ENCODE measurements at places on chromosomes 1 and 21.

- DNase-seq: no peak
Observed at GRCh38 chr1:110393691-110394492, 3.1 kb upstream of the SLC16A4 start.

DNA sequence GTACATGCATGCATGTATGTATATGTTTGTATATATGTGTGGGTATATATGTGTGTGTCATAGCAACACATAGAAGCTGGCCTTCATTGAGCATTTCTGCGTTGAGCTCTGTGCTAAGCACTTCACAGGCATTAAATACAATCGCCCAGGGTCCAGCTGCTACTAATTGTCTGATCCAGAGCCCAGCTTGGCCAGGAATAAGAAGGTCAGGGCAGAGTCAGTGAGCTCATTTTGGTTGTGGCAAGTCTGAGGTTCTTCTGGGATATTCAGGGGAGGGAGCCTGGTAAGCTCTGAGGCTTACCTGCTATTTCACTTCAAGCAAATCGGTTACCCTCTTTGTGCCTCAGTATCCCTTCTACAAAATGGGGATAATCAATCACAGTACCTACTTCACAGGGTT lies 59.6 kb downstream of the FOXO6 start:
- DNase-seq: no peak

DNA sequence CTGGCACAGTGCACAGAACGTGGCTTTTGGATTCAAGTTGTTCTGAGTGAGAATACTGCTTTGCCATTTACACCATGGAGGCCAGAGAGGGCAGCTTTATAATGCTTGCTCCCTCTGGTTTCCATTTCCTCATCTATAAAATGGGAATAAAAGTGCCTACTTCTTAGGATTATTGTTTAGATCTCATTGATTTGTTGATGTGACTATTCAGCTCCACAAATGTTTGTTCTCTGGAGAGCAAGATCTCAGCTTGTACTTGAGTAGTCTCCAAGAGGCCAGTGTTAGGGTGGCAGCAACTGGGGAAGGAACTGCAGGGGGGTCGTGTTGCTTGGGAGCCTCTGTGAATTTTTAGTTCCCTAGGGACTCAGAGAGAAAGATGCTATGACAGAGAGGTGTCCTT lies 55.2 kb downstream of the YARS1 start:
- DNase-seq: no peak

DNA sequence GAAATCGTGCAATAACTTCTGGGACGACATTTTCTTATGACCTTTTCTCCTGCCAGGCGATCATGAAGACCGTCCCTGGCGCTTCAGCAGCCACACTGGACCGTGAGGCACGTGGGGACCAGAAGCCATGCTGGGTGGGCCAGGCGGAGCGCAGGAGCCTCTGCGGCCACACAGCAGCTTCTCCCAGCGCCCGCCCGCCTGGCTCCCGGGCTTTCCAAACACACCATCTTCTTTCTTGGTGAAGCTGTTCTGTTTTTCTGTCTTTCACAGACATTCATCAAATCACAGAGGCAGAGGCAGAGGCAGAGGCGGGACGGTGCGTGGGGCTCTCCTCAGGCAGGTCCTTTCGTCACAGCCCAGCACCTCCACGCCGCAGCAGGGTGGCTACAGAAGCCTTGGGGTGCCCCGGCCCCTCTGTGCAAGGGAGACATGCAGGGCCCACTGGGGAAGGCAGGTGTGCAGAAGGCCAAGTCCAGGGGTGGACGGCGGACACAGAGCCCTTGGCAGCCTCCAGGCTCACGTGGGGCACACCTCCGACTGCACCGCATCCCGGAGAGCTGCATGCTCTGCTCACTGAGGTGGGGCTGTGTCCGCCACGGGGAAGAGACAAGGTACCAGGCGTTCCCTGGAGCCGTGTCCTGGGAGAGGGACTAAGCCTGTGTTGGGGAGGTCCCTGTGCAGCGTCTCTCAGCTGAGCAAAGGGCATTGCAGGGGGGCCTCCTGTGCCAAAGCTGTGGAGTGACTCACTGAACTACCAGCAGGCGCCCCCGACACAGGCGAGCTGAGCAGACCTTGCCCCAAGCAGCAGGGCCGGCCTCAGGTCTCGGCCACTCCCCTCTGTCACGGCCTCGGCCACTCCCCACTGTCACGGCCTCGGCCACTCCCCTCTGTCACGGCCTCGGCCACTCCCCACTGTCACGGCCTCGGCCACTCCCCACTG lies 2.6 kb upstream of the TMEM240 start:
- DNase-seq: no peak

DNA sequence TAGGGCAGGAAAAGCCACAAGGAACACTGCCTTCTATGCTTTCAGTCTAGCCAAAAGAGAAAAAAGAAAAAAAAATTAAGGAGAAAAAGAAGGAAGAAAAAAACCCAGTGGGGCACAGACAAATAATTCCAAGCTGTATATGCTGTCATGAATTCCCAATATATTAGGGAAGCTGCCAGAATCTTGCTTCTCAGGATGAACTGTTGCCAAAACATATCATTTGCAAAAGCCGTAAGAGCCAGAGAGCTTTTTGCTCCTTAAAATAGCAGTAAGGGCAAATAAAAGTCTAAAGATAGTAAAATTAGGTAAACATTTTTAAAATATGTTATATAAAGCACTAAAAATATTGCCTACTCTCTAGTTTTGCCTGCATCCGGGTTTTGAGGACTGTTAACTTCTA lies 52.1 kb downstream of the PGM1 start:
- no peak for DNase-seq

GRCh38 chr1:90220941-90221693 lies 226.2 kb downstream of the ZNF326 start:
- DNase-seq: no peak

DNA sequence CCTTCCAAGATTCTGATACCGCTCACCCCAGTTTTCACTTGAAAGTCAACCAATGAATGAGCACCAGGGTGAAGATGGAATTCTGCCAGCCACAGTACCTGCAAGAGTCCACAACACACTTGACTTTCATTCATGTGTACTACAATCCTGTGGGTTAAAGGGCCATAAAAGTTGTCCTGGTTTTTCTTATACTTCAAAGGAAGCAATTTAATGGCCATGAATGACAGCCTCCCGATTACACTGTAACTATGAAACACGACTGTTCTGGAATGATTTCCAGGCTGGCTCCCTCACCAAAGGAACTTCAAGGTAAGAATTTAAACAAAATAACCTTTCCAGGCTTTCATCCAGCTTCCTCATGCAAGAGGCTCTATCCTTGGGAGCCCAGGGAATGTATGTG lies 502.8 kb downstream of the SMYD3 start:
- DNase-seq: no peak

GRCh38 chr1:160606611-160607010 lies 27.3 kb upstream of the CD84 start:
- DNase-seq: no peak

- no peak for DNase-seq
Observed at GRCh38 chr1:227901239-227901905, 46.4 kb downstream of the WNT9A start.

- no peak for DNase-seq
Observed at GRCh38 chr1:61125263-61125662, 42.9 kb downstream of the NFIA start.

DNA sequence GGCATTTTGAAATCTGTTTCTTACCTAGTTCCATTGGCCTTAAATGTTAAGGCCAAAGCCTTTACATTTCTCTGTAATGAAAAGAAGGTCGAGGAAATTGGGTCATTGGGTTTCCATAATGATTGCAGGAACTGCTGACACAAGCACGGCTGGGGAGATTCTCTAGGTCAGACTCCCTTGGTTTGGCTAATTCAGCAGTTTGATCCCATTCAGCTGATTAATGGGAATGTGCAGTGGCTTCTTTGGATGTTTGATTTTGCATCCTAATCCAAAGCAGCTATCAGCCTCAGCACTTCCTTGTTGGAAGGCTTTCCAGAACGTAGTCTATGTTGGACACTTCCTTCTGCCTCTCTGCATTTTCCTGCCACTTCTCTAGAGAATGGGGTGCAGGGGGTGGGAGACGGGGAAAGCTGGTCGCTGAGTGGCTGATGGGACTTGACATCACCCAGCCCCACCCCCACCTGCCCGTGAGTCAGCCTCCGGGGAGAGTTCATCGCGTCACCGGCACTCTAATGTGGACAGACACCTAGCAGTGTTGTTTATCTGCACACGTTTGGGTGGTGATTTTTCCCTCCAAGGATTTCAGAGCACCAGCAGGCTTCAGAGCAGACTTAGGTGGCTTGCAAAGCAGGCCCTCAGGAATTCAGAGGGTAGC lies 5.4 kb downstream of the PSEN2 start:
- no peak for DNase-seq

GRCh38 chr1:176206961-176207902 lies at the start of gene COP1:
COP1 (minus strand) TSS chr1:176207286; CDS start chr1:176206978, 308 bp downstream.
- peak; percentile 93 for DNase-seq

DNA sequence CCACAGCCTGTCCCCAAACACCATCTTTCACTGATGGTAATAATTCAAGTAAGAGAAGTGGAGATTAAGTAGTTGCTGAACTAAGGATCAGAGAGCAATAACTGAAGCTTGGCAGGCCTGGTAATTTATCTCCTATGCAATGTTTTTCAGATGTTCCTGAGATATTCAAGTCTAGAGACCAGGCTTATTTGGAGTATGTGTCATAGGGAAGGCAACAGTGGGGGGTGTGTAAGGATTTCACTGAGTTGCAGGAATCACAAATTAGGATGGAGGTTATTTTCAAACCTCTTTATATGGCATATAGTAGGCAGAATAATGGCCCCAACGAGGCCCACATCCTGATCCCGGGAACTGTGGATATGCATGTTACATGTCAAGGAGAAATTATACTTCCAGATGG lies 171.7 kb downstream of the KCNJ6 start:
- DNase-seq: no peak

- DNase-seq: no peak
Observed at GRCh38 chr1:59696421-59697115, 118.2 kb upstream of the HOOK1 start.

- no peak for DNase-seq
Observed at GRCh38 chr1:174169342-174169741, 10.0 kb downstream of the RABGAP1L start.

- no peak for DNase-seq
Observed at GRCh38 chr1:168466714-168467131, 77.1 kb downstream of the XCL2 start.

GRCh38 chr21:34968414-34969333 lies 80.4 kb downstream of the RUNX1 start:
- no peak for DNase-seq

- DNase-seq: no peak
Observed at GRCh38 chr1:85665932-85666331, 42.3 kb downstream of the ZNHIT6 start.

DNA sequence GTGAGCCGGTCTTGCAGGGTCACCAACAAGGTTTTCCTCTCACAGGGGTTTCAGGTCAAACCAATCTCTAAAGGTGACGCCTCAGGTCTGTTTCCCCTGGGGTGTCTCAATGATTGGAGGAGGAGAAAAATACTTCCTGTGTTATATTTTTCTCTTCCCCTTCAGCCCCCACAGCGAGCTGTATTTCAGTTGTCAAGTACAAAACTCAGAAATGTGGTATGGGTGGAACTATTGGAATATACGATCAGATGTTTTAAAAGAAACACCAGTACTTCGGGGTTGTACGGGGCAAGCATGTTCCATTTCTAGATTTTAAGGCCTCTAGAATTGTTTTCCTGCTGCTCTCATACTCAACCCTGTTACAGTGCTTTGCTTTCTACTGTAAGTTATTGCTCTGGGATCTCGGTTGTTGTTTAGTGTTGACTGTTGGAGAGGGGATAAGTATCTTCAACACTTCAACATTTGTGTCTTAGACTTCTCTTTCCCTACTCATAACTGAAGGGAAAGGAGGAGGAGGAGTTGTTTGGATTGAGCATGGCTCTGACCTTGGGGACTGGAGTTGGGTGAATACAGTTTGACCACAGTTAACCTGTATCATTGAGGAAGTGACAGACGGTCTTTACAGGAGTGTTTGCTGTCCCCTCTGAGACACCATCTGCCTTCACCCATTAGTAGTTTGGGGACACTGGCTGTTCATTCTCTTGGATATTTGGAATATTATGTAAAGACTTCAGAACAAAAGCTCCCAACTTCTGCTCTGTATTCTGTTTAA lies 2.0 kb downstream of the MAPKAPK2 start:
- no peak for DNase-seq

DNA sequence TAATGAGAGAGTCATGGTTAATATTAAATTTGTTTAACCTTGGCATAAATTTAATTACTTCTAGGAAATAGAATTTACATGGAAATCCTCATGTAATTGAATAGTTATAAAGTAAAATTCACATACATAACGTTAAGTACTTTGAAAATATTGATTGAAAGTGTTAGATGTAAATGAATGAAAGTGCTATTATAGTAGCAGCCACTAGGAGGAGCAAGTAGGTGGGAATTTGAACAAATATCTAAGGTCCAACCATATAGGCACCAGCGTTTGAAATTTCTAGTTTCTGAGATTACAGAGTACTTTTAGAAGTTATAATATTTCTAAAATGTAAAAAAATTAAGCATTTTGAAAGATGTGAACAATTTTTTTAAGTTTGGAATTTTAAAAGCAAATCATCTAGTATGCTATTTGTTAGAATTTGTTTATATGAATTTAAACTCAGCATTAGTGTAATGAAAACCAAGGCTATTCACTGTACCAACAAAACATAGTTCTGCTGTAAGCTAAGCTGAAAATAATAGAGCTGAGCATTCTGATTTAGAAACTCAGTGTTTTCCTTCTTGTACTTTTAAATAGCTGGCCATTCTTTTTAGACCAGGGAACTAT lies 3.3 kb downstream of the B3GALT2 start:
- DNase-seq: no peak

GRCh38 chr21:36310016-36310415 lies 10.0 kb upstream of the MORC3 start:
- DNase-seq: no peak

GRCh38 chr1:211843507-211844298 lies 13.1 kb upstream of the LPGAT1 start:
- no peak for DNase-seq

GRCh38 chr1:178649582-178650350 lies 75.3 kb upstream of the RALGPS2 start:
- DNase-seq: no peak

- DNase-seq: no peak
Observed at GRCh38 chr1:90012300-90012699, 17.4 kb downstream of the ZNF326 start.

Data from hypothalamus (tissue), 51 donors.